ENCODE measurements at places on chromosomes 6 and 20. TPM values are rescaled to one million over a fixed set of nuclear protein-coding genes. Genes with fewer than 3 reads are reported as not detected.

Gene CAGE1
- not detected for total RNA-seq

Gene OPRM1
- total RNA-seq: not detected

Gene RSPO3
- total RNA-seq: 13.9 TPM

Gene MYB
- not detected for total RNA-seq

Gene DLK2
- total RNA-seq: not detected

Gene CYP39A1
- total RNA-seq: 14.6 TPM

Gene IRF4
- total RNA-seq: 0.54 TPM

Gene GRM4
- total RNA-seq: not detected

Gene TCF21
- total RNA-seq: 1.4 TPM

Gene SIGLEC1
- 5.2 TPM for total RNA-seq

Gene MOG
- not detected for total RNA-seq

- DNase-seq: peak; percentile 16
Measured at GRCh38 chr20:49668181-49668877, 45.3 kb downstream of the B4GALT5 start.

DNA sequence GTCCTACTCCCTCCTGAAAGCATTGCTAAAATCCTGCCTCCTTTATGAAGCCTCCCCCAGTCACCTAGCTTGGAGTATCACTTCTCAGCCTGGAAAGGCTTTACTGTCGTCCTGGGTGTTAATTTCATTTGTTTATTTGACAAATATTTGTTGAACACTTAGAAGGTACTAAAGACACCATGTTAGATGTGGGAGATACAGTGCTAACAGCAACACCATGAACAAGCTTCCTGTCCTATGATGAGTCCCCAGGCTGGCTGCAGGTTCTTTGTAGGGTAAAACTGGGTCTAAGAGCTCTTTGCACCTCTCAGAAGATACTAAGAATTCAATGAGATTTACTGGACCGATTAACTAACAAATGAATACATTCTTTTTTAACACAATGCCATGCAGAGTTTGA lies 109.2 kb upstream of the TMEM170B start:
- DNase-seq: no peak

- DNase-seq: no peak
Measured at GRCh38 chr6:148736774-148737412, 9.9 kb upstream of the UST start.

GRCh38 chr6:39881851-39882530 lies 52.3 kb downstream of the MOCS1 start:
- DNase-seq: no peak

GRCh38 chr20:4159765-4160490 lies 144.6 kb upstream of the RNF24 start:
- no peak for DNase-seq

GRCh38 chr6:112237595-112237994 lies 16.8 kb downstream of the LAMA4 start:
- no peak for DNase-seq

- DNase-seq: no peak
Measured at GRCh38 chr6:134610411-134610810, 292.5 kb upstream of the SGK1 start.

- no peak for DNase-seq
Measured at GRCh38 chr20:3980260-3981131, 34.9 kb downstream of the RNF24 start.

- DNase-seq: no peak
Measured at GRCh38 chr20:23029324-23029723, 5.8 kb upstream of the SSTR4 start.

GRCh38 chr20:21562656-21563055 lies 48.8 kb upstream of the NKX2-2 start:
- DNase-seq: no peak

DNA sequence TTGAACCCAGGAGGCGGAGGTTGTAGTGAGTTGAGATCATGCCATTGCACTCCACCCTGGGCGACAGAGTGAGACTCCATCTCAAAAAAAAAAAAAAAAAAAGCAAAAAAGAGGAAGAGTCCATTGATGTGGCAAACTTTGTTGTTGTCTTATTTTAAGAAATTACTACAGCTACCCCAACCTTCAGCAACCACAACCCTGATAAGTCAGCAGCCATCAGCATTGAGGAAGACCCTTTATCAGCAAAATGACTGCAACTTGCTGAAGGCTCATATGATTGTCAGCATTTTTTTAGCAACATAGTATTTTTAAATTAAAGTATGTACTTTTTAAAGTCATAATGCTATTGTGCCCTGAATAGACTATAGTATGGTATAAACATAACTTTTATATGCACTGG lies 48.8 kb downstream of the ZFP64 start:
- no peak for DNase-seq

GRCh38 chr6:151301547-151301946 lies 61.8 kb downstream of the AKAP12 start:
- no peak for DNase-seq

DNA sequence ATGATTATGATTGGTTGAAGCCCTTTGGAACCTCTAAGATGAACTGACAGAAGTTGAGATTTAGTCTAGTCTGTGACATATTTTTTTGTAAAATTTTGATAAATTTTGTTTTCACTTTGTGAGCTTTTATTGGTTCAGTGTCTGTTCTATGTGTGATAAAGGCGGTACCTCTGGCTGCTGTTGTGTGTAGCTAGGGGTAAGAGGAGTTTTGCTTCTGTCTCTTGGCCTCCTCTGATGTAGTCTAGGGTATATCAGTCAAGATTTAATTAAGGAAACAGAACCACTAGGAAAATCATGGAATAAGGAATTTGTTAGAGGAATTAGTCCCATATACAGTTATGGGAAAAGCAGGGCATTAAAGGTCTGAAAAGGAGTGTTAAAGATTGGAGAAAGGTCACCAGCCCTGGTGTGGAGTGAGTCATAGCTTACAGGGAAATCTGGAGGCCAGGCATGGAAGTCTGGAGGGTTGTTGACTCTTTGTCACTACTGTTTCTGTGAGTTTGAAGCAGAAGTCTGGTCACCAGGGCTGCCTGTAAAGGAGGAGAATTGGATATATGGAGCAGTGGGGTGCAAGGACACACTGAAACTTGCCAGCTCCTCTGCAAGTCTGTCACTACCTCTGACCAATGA lies 28.5 kb downstream of the CDC5L start:
- DNase-seq: no peak

GRCh38 chr6:101630941-101631340 lies 237.4 kb downstream of the GRIK2 start:
- no peak for DNase-seq

GRCh38 chr6:165725201-165725600 lies 62.2 kb upstream of the PDE10A start:
- DNase-seq: no peak

DNA sequence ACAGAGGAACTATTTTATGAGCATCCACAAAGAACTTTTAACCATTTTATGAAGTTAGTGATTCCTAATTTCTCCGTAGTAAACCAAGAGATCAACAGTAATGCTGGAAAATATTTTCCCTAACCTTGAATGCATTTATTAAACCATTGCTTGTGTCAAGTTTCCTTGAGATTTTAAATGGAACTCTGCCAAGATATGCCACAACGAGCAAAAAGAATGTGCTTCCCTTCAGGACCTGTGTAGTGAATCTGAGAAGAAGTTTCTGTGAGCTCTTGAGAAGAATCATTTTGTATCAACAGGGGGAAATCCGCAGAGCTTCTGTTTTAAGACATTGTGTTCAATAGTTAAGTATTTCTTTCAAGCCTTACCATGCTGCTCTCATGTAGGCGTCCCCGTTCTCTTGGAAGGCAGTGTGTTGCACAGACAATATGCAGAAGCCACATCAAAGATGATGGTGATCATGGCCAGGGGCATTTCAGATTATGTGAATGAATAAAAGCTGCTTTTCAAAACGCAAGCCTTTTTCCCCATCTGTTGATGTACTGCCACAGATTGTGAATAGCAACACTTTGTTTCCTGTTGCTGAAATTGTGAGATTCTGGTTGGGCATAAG lies 439.8 kb downstream of the BMP2 start:
- DNase-seq: no peak

DNA sequence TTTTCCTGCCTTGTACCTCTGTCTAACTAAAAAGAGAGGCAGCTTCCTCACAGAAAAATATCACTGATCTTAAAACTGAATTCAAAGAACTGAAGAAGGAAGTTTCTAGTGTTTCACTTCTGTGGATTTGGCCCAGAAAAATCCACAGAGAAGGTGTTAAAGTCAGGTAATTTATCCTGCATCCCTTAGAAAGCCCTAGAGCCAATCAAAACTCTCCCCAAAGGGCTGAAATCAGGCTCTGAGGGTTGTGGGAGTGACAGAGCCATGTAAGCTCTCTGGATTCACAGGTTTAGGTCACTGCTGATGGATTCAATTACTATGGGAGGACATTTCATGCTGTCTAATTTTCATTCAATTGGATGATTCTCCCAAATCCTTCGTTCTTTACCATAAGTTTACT lies 152.3 kb downstream of the OR2B2 start:
- no peak for DNase-seq

- peak; percentile 47 for DNase-seq
Measured at GRCh38 chr20:37111926-37112455, 16.2 kb upstream of the RBL1 start.

- DNase-seq: no peak
Measured at GRCh38 chr6:26544473-26544872, 6.3 kb downstream of the HMGN4 start.

Measured in thyroid gland (tissue), 4 donors.